ENCODE measurements at places on chromosomes 5 and 9.

GRCh38 chr5:152271420-152271819, 133.7 kb downstream of the NMUR2 start:
- DNase-seq, result no peak

DNA sequence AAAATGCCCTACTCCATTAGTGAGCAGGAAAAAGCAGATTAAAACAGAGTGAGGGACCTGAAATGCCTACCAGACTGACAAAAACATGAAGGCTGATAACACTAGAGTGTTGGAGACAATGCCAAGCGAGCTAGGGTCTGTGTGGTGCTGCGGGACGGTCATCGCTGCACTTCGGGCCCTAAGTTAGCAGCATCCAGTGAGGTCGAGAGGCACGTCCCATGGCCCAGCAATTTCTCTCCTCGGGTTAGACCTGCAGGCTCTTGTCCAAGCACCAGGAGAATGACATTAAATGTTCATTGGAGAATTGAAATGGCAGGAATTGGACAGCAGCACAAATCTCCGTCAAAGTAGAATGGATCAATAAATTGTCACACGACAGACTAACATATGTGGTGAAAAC, 5.3 kb upstream of the CACNA1B start:
- no peak for DNase-seq

DNA sequence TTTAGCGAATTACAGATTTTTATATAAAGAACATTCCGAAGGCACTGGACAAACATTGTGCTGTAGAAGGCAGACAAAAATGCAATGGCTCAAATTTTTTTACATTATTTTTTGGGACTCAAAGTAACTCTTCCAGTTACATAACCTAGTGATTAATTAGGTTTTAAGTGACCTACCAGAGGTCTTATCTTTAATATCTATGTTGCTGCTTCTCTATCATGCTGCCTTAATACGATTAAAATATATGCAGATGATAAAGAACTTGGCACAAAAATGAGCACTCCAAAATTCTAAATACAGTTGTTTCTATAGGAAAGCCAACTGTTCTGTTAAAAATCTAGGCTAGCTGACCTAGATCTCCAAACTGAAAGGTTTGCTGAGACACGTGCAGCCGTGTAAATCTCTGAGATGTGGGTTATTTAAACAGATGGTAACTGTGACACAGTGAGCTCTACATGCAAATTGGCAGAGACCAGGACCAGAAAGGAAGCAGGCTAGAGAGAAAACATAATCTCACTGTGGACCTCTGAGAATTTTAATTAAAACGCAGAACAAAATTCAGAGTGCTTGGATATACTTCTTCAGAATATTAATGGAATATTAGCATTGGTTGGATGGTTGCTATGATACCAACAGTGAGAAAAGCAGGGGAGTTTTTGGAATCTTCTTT, 56.2 kb downstream of the CAMK4 start:
- DNase-seq, result no peak

GRCh38 chr5:89712134-89712700, 697.3 kb downstream of the CETN3 start:
- DNase-seq, result no peak

DNA sequence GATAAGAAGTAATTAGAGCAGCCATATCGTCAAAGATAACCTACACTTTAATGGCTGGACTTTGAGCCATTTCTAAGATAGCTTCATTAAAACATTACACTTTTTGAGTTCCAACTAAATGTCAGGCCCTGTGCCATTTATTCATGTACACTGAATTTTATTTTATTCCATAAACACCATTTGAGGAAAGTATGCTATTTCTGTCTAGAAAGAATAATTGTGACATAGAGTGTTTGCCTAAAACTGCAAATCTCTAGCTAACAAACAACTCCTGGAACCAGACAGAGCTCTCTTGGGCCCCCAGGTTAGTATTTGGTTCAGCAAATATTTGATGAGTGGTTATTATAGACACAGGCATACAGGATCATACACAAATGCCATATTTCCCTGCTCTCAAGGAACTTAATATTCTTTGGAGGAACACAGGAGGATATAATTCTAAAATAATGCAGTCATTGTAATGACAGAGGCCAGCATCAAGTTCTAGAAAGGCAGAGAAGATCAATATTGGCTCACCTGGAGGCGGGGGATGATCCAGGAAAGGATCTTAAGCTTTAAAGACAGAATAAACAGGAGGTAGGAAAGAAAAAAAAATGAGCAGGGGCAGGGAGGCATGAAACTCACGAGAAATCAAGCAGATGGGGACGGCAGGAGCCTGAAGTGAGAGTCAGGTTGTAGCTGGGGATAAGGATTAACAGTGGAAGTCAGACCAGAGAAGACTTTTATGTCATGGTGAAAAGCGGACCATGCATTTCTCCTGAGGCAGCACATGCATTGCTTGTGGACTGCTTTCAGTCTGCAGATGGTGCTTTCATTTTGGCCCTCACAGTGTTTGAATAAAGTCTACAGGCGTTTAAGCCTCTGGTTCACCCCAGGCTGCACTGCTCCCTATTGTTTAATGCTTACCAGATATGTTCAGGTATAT, 127.7 kb downstream of the GCNT1 start:
- DNase-seq, result no peak

- no peak for DNase-seq
These were observed 101.4 kb downstream of the TSSK1B start for GRCh38 chr5:113333411-113333810.

- DNase-seq, result peak; percentile 39
These were observed 3.9 kb downstream of the CCDC183 start for GRCh38 chr9:136799854-136800657.

GRCh38 chr9:98833090-98833956, 25.9 kb downstream of the GALNT12 start:
- DNase-seq, result no peak

GRCh38 chr5:136026636-136027035, 2.2 kb upstream of the TGFBI start:
- DNase-seq, result no peak

DNA sequence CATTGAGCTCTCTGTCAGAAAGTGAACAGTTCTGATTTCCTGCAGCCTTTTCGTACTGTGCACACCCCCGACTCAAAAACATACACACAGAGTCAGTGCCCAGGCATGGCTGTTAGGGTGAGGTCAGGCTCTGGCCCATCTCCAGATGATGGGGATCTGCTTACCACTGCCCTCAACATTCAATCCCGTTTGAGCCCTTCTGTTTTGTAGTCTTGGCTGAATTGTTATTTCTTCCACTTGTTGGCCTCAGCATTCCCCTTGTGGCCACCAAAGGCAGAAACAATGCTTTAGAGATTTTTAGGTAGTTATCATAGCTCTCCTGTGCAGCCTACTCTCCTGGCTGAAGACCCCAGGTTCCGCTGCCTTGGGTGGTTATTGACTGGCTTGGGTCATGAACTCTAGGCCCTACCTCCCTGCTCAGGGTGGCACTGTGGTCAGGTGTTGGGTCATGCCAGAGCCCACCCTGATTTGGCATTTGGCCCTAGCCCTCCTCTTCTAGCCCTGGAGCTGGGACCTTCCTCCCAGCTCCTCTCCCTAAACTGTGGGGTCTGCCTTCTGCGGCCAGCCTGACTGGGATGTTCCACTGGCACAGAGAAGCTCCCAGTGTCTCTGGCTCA, 7.8 kb upstream of the MYOZ3 start:
- DNase-seq, result no peak

DNA sequence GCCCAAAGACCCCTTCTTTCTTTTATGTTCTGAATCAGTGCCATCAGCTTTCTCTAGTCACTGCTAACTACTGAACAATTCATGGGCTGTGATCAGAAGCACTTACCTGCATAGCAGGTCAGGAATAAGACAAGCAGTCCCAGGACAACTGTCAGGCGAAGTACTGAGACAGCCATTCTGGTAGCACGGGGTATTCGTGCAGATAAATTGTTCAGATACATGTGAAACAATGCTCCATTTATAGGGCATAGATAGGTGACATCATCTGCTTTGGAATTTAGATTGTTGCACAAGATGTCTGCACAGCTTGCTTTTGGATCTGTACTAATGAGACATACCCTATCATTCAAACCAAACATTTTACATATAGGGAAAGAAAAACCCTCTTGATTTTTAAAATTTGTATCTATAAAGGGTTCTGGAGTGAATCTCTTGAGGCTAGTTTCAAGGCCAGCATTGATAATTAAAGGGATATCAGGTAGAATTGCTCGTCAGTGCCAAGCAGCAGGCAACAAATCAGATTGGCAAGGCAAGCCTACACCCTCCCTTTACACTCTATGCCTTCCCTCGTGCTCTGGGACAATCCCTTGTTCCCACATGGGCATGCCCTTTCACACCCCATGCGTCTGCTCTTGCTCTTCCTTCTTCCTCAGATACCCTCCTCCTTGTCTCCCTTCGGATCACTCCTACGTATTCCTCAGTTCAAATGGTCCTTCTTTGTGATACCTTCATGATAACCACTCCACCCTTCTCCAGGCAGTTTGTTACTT, at the start of gene C5orf46:
Gene C5orf46, minus strand, starts transcription at position 213 of the 770 bp plus-strand sequence. Its CDS starts 37 bp downstream, at position 176.
- peak; percentile 81 for DNase-seq

Measured in foreskin keratinocyte (primary cell).